Activated CD4-positive, alpha-beta T cell treated with anti-CD3 and anti-CD28 coated beads for 36 hours (primary cell): ENCODE measurements at places on chromosomes 16 and 17.
A peak's percentile ranks its signal among the peaks of the same experiment; 100 is the strongest.

- peaks cover 14% of the 10 kb centered on the region for H3K27me3 ChIP-seq
- no peak for DNase-seq
- H3K27ac ChIP-seq, result no peak overlapping the region
- H3K4me1 ChIP-seq, result peaks cover 6% of the 10 kb centered on the region
Observed at GRCh38 chr17:37714897-37715296, 30.0 kb downstream of the HNF1B start.

GRCh38 chr17:37829592-37830123 is 84.8 kb upstream of the HNF1B start:
- H3K27ac ChIP-seq, result no peak overlapping the region
- H3K4me3 ChIP-seq, result no peak overlapping the region

- H3K4me3 ChIP-seq, result peak overlapping the region; percentile 94
- peak overlapping the region; percentile 99 for H3K27ac ChIP-seq
- H3K36me3 ChIP-seq, result peaks cover 51% of the 10 kb centered on the region
- no peaks in the 10 kb centered on the region for H3K27me3 ChIP-seq
- H3K4me1 ChIP-seq, result peaks cover 49% of the 10 kb centered on the region
Observed at GRCh38 chr17:28662527-28662829, 473 bp downstream of the SUPT6H start.

DNA sequence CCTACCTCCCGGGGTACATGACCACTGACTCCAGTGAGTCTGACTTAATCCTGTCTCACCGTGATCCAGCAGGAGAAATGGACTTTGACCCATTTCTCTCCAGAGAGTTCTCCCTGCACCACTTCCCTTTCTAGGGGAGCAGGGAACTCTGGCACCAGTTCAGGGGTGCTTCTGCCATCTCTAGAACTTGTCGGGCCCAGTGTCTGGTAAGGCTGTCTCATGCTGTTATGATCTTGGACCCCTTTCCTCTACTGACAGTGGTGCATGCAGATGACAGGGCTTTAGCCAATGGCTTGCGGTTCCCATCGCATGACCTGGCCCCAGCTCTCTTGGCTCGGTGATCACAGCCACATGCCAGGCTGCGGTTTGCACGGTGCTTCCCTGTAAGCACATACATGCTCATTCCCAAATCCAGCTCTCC is 62.0 kb downstream of the SLC39A11 start:
- no peak overlapping the region for H3K4me3 ChIP-seq
- H3K27ac ChIP-seq, result no peak overlapping the region
- H3K4me1 ChIP-seq, result no peaks in the 10 kb centered on the region
- DNase-seq, result no peak
- peaks cover 31% of the 10 kb centered on the region for H3K36me3 ChIP-seq
- H3K27me3 ChIP-seq, result no peaks in the 10 kb centered on the region

DNA sequence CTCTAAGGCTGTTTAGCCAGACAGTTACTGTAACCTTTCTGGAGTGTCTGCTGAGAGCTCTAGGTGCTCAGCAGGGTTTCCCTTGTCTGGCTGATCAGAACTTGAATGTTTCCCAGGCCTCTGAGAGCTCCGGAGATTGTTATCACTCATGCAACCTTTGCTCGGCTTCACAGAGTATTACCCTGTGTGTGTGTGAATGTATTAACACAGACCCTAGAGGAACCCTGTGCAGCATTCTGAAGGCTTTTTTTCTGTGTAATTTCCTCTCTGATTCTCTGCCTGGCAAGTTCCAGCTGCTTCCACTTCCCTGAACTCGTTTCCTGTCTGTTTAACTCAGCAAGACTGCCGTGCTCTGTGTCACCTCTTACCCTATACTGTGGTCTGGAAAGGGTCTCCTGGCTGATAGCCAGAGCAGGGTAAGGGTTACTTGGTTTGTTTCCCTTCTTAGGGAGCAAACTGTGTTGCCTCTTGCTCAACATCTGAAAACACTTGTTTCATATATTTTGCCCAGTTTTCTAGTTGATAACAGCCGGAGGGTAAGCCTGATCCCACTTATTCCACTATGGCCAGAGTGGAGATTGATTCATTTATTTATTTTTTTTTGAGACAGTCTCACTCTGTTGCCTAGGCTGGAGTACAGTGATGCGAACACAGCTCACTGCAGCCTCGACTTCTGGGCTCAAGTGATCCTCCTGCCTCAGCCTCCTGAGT is 21.7 kb downstream of the PRMT7 start:
- no peak for DNase-seq
- peaks cover 18% of the 10 kb centered on the region for H3K4me1 ChIP-seq
- H3K36me3 ChIP-seq, result peaks cover 47% of the 10 kb centered on the region
- H3K27me3 ChIP-seq, result no peaks in the 10 kb centered on the region
- H3K27ac ChIP-seq, result peak overlapping the region; percentile 67

GRCh38 chr16:2511996-2512734 is 1.6 kb upstream of the ATP6V0C start:
- no peak overlapping the region for H3K27ac ChIP-seq
- peaks cover 6% of the 10 kb centered on the region for H3K36me3 ChIP-seq
- no peak overlapping the region for H3K4me3 ChIP-seq
- H3K4me1 ChIP-seq, result peaks cover 32% of the 10 kb centered on the region
- no peak for DNase-seq
- no peaks in the 10 kb centered on the region for H3K27me3 ChIP-seq

GRCh38 chr16:86798247-86799041 is 220.1 kb downstream of the FOXL1 start:
- H3K27ac ChIP-seq, result no peak overlapping the region
- no peak for DNase-seq
- peaks cover 24% of the 10 kb centered on the region for H3K27me3 ChIP-seq
- no peaks in the 10 kb centered on the region for H3K4me1 ChIP-seq
- no peaks in the 10 kb centered on the region for H3K36me3 ChIP-seq

DNA sequence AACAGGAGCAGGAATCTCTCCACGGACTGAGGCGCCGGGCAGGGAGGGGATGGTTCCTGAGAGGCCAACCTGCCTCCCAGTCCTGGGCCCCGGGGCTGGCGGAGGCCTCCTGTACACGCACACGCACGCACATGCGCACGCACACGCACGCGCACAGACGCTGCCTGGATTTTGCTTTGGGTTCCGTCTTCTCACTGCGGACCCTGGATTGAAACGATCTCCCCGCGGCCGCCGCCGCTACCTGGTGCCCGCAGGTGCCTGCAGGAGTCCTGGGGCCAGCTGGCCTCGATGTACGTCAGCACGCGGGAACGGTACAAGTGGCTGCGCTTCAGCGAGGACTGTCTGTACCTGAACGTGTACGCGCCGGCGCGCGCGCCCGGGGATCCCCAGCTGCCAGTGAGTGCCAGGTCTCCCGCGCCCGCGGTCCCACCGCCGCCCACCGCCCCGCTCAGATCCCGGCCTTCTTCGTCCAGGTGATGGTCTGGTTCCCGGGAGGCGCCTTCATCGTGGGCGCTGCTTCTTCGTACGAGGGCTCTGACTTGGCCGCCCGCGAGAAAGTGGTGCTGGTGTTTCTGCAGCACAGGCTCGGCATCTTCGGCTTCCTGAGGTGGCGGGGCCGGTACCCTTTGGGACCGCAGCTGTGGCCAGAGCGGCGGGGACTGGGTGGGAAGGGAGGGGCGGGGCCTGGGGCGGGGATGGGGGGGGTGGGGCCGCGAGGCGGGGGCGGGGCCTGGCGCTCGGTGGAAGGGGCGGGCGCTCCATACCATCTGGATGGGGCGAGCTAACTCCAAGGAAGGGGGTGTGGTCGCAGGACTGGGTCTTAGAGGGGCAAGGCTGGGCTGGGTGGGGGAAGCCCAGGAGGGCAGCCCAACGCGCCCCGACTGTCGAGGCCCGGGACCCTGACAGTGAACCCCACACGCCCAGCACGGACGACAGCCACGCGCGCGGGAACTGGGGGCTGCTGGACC is 12.3 kb downstream of the CES4A start:
- H3K4me1 ChIP-seq, result peaks cover 15% of the 10 kb centered on the region
- peak overlapping the region; percentile 87 for H3K27ac ChIP-seq
- DNase-seq, result peak; percentile 79
- H3K4me3 ChIP-seq, result peak overlapping the region; percentile 74

- H3K36me3 ChIP-seq, result no peaks in the 10 kb centered on the region
- H3K4me3 ChIP-seq, result no peak overlapping the region
- H3K4me1 ChIP-seq, result peaks cover 10% of the 10 kb centered on the region
Observed at GRCh38 chr17:6070430-6070912, 292 bp downstream of the WSCD1 start.

DNA sequence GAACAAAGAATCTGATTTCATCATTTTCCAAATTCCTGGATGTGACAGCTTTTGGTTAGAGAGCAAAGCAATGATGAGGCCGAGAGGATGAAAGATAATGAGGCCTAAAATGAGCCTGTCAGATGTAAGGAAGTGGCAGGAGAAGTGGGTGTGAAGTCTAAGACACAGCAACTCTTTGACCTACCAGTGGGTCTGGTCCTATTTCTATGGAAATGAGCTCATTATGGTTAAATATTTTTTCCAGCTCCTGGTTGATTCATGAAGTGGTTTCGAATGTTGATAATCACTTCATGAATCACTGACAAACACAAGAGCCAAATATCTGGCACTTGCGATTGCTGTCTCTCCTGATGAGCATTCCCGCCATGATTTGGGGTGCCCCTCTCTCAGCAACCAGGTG is 273.3 kb upstream of the CDH5 start:
- no peak for DNase-seq
- no peaks in the 10 kb centered on the region for H3K36me3 ChIP-seq
- no peak overlapping the region for H3K27ac ChIP-seq
- H3K27me3 ChIP-seq, result peaks cover 2% of the 10 kb centered on the region
- no peak overlapping the region for H3K4me3 ChIP-seq

DNA sequence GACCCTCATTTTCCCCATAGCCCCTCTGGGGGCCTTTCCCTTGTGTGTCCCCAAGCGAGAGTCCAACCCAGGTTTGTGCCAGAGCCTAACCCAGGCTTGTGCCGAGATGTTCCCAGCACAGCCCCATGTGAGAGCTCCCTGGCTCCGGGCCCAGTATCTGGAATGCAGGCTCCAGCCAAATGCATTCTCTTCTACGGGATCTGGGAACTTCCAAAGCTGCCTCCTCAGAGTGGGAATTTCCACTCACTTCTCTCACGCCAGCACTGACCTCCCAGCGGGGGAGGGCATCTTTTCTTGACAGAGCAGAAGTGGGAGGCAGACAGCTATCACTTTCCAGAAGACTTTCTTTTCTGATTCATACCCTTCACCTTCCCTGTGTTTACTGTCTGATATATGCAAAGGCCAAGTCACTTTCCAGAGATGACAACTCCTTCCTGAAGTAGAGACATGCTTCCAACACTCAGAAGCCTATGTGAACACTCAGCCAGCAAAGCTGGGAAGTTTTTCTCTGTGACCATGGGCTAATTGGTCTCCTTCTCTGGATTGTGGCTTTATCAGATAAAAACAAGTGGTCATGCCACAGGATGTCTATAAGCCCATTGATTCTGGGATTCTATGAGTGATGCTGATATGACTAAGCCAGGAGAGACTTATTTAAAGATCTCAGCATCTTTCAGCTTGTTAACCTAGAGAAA is 2.5 kb upstream of the CCL2 start:
- H3K27me3 ChIP-seq, result peaks cover 25% of the 10 kb centered on the region
- no peak for DNase-seq
- H3K4me1 ChIP-seq, result peaks cover 6% of the 10 kb centered on the region

GRCh38 chr16:55471448-55472097 is 7.4 kb upstream of the MMP2 start:
- H3K4me3 ChIP-seq, result no peak overlapping the region
- H3K36me3 ChIP-seq, result no peaks in the 10 kb centered on the region
- peaks cover 18% of the 10 kb centered on the region for H3K27me3 ChIP-seq
- DNase-seq, result peak; percentile 58

DNA sequence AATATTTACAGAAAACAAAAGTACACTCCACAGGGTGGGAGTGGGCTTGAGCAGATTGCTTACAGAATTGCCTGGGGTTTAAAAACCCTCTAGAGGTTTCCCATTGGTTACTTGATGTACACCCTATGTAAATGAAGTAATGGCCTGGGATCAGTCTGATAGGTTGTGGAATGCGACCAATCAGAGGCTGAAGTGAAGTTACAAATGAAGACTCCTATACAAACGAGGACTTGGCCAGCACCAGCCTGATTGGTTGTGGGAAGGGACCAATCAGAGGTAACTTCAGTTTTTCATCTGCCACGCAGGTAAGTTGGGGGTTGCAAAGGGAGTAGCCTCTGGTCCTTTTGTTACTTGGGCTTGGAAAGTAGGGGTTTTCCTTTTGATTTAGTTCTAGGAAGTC is 8.8 kb downstream of the EEF2K start:
- H3K36me3 ChIP-seq, result peaks cover 35% of the 10 kb centered on the region
- no peak overlapping the region for H3K27ac ChIP-seq
- H3K27me3 ChIP-seq, result no peaks in the 10 kb centered on the region
- peaks cover 16% of the 10 kb centered on the region for H3K4me1 ChIP-seq
- no peak overlapping the region for H3K4me3 ChIP-seq

DNA sequence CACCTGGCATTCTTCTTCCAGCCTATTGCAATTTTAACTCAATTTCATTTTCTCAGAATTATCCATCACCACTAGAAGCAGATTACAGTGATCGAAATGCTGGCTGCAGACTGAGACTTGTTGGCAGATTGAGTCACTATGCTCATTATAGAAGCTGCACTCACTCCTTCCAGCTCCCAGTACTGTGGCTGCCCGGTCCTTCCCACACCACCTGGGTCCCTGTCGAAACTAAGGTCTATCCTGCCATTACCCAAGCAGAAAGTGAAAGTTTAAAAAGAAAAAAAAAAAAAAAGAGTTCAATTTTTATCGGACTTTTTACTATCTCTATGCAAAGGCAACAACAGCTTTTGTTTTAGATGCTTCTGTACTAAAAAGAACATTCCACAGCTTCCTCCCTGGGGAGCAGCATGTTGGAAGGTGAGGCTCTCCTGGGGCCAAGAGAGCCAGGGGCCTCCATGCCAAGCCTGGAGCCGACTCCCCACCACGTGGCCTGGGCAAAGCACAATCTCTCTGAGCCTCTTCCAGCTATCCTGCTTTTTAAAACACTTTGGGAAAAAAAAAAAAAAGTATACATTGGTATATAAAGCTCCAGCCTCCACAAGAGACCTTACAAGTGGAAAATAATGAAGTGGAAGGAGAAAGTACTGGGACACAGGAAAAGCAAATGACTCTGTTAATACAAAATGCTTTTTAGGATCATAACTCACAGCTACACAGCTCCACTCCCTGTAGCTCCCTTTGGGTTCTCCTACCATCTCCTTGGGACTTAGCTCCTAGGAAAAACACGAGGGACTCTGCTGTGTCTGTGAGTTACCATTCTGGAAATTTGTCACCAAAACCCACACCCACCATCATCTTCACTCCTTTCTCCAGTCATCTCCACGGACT is 77.8 kb downstream of the USP31 start:
- no peak for DNase-seq
- H3K27me3 ChIP-seq, result no peaks in the 10 kb centered on the region
- H3K4me3 ChIP-seq, result no peak overlapping the region
- H3K27ac ChIP-seq, result no peak overlapping the region

GRCh38 chr16:54385141-54385540 is 98.6 kb upstream of the IRX3 start:
- no peaks in the 10 kb centered on the region for H3K36me3 ChIP-seq
- no peak overlapping the region for H3K4me3 ChIP-seq
- peaks cover 14% of the 10 kb centered on the region for H3K27me3 ChIP-seq
- no peak for DNase-seq

- no peak for DNase-seq
- no peak overlapping the region for H3K27ac ChIP-seq
- no peaks in the 10 kb centered on the region for H3K27me3 ChIP-seq
- no peak overlapping the region for H3K4me3 ChIP-seq
Observed at GRCh38 chr16:31079342-31079944, 5.2 kb downstream of the ZNF646 start.

- peak overlapping the region; percentile 1 for H3K27ac ChIP-seq
- peaks cover 25% of the 10 kb centered on the region for H3K4me1 ChIP-seq
- H3K27me3 ChIP-seq, result no peaks in the 10 kb centered on the region
- H3K36me3 ChIP-seq, result peaks cover 9% of the 10 kb centered on the region
- DNase-seq, result no peak
Observed at GRCh38 chr16:53745086-53745485, 41.1 kb downstream of the FTO start.

- no peak overlapping the region for H3K4me3 ChIP-seq
- DNase-seq, result no peak
- peaks cover 2% of the 10 kb centered on the region for H3K36me3 ChIP-seq
- H3K4me1 ChIP-seq, result no peaks in the 10 kb centered on the region
Observed at GRCh38 chr16:81992859-81993258, 18.4 kb downstream of the SDR42E1 start.
